ENCODE measurements at places on chromosomes 3 and 15.

- no peak for DNase-seq
These were observed 721 bp downstream of the MYEF2 start for GRCh38 chr15:48177383-48177765.

DNA sequence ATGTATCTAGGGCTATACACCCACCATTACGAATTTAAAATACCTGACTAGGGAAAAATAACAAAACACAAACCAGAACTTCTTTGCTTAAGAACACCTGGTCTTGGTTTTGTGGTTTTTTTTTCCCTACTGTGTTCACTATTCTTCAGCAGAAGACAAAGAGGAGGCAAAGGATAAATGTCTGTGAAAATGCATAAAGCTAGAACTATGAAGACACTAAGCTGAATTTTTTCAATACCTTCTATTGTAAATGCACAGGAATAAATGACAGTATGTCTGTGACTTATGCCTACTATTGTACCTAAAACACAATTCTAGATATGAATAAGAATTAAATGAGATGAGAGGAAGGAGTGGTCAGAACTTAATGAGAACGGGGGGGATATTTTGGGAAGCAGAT, 86.9 kb downstream of the TBL1XR1 start:
- no peak for DNase-seq

DNA sequence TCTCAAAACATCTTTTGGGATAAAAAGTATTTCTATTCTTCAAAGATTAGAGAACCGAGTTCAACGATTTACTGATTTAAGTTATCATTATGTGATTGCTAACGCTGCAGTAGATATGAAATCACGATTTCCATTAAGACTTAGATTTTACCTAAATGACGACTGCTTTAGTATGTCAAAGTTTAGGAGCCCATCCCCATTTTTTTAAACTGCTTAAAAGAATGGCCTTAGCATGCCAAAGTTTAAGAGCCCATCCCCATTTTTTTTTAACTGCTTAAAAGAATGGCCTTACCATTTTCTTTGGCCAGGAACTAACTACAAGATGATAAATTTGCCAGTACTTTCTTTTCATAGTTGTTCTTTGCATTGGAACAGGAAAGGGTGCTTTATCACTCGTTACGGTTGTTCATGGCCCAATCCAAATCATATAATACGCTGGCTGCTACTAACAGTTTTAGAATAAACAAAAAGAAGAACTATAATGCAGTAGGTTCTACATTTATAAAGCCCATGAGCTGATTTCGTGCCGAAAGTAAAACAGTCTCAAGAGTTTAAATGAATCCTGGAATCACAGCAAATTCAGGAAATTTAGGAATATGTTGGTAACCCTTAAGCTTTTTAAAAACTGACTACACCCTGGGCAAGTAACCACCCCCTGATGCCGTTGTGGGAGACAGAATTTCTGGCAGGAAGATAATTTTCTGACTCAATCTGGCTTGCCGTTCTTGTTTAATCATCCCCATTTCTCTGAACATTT, 869 bp upstream of the TSC22D2 start:
- no peak for DNase-seq

DNA sequence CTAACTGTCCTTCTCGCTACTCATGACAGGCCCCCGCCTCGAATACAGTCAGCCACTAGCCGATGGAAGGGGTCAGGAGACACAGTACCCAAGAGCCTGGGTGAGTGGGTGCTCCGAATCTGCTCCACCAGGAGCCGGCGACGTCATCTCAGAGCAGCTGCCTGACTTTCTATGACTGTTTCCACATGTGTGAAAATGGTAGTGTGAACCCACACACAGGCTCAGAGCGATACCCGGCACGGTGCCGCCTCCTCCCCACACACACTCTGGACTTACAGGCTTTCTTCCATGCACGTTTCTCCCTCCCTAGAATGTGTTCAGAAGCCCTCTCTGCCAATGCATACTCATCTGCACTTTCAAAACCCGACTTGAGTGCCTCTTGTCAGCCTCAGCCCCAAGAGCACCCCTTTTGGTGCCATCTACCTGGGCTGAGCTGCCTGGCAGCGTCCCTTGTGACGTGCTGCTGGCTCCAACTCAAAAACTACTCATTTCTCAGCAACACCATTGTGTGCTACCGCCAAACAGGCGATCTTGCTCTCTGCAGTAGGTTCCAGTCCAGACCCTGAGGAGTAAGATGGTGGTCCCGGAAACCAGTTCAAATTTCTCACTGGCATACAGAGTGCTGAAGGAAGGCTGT, 29.7 kb downstream of the VGLL4 start:
- DNase-seq, result no peak

DNA sequence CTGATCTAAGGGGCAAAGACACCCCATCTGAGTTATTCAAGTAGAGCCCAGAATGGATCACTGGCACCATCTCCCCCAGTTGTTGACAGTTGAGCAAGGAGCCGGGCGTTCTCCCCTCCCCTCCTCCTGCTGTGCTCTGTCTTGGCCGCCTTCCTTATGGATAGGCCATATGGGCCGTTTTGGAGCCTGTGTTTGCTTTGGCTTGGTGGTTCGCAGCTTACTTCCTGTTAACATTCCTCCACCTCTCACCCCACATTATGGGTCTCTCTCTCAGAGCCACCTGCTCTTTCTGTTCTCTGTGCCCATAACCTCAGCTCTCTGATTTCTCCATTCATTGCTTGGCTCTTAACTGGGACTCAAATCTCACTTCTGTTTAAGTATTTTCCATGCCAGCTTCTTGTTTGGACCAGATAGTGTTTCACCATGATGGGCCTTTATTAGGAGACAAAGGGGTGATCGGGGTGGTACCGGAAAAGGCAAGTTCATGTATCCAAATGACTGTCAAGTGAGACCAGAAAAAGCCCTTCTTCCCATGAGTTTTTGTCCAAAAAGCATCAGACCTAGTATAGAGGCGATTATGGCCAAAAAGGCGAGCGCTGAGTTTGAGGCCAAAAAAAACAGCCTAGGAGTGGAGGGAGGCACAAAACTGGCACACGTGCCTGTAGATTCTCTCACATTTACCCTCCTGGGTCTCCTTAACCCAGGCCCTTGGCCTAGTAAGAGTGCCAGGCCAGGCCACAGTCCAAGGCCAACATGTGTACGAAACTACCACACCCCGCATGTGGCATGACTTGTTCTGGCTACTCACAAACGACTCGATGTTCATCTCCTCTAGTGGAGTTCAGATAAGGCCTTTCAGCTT, 62.6 kb downstream of the DUT start:
- DNase-seq, result no peak
